Fibroblast of lung (primary cell): ENCODE measurements at places on chromosomes 4 and X. TPM values are rescaled to one million over a fixed set of nuclear protein-coding genes. Genes with fewer than 3 reads are reported as not detected.

PNMA5 gene
- total RNA-seq, result not detected in 2 replicates

ASMT gene
- not detected in 2 replicates for total RNA-seq

TKTL2 gene
- not detected in 2 replicates for total RNA-seq

IL2 gene
- total RNA-seq, result not detected in 2 replicates

TMSB15C gene
- total RNA-seq, result 2.6 and 4.1 TPM in 2 replicates

SPINK2 gene
- total RNA-seq, result not detected in 2 replicates
